Mesendoderm (in vitro differentiated cells): ENCODE measurements at places on chromosomes 16 and 17.
A peak's percentile ranks its signal among the peaks of the same experiment; 100 is the strongest.

GRCh38 chr17:32496395-32497073 lies 9.7 kb downstream of the CDK5R1 start:
- H3K4me1 ChIP-seq, result peaks cover 2% of the 10 kb centered on the region
- no peaks in the 10 kb centered on the region for H3K27me3 ChIP-seq
- no peak overlapping the region for H3K27ac ChIP-seq
- no peaks in the 10 kb centered on the region for H3K36me3 ChIP-seq
- H3K4me3 ChIP-seq, result no peak overlapping the region

DNA sequence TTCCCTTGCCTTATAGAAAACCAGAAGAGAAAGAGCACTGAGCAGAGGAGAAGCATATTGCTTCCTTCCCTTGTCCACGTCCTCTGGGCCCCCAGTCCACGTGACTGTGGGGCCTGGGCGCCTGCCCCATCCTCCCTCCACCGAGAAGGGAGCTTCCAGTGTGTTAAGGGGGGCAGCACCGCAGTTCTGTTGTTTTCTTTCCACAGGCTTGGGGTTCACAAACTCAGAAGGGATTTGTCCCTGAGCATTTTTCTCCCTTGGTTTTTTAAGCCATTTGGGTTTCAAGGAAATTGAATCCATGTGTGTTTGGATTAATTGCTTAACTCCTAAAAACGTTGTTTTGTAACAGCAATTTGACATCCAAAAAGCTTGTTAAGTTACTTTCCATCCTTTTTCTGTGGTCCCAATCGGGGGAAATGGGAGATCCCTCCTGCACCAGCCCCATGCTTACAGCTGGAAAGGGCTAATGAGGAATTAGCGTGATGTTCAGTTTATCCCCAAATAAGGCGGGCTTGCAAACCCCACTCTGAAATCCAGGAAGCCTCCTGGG lies 347.5 kb upstream of the TNRC6C start:
- H3K4me1 ChIP-seq, result no peaks in the 10 kb centered on the region
- no peaks in the 10 kb centered on the region for H3K27me3 ChIP-seq
- H3K4me3 ChIP-seq, result no peak overlapping the region
- DNase-seq, result no peak
- no peak overlapping the region for H3K27ac ChIP-seq
- H3K36me3 ChIP-seq, result no peaks in the 10 kb centered on the region

DNA sequence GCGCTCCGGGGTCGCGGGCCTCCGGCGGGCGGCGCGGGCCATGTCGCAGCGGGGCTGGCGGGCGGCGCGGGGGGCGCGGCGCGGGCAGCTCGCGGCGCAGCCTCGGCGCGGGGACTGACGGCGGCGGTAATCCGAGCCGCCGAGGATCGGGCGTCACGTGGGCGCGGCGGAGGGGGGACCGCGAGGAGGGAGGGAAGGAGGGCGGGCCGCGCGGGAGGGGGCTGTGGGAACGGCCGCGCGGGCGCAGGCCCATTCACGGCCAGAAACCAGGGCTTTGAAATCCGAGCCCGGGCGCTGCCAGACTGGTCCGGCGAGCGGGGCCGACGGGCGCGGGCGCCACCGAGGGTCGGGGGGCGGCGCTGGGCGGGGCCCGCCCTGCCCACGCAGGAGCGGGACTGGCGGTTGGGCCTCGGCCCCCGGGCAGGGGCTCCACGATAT lies at the start of gene MTSS2:
TSS of gene MTSS2 (minus strand) at position 116 of the 438 bp plus-strand sequence. CDS start 262 bp downstream, outside the sequence.
- H3K4me1 ChIP-seq, result no peaks in the 10 kb centered on the region
- H3K4me3 ChIP-seq, result peak within 1 kb of the TSS; percentile 55
- H3K27ac ChIP-seq, result peak within 1 kb of the TSS; percentile 40
- peak; percentile 84 for DNase-seq
- H3K36me3 ChIP-seq, result no peaks in the 10 kb centered on the region

DNA sequence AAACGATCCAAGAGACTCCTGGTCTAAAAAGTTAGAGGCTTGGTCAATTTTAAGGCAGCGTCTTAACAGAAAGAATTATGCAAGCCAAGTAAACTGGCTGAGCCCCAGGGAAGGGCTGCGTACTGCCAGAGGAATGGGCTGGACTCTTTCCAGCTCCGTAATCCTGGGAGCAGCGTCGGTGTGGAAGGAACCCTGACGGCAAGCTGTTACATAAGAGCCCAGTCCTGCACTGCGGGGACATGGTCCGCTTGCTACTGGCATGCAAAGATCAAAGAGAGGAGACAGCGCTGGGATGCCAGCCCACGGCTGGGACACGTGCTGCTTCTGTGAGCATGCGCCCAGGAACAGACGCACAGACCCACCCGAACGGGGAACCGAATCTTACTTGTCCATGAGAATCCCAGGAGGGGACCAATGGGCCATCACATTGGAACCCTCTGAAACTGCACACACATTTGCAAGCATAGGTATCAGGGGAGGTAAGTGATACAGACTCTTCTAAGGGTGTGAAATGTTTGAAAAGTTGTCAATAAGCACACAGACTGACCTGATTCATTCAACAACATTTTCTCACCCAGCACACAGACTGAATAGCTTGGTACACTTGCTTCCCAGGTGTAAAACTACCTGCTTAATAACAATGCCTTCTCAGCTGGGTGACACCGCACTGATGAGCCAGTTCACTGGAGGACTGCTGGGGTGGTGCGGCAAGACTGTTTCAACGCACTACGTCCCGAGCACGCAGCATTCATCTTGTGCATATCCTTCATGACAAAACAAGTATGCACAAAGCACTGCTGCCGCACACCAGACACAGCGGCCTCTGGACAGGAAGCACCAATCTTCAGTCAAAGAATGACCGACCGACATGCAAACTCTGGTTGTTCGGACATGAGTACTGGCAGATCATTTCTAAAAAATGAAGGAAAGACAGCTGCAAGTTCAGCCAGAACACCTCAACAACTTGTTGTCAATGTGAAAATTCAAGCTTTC lies 94.9 kb downstream of the ANKRD11 start:
- no peak overlapping the region for H3K27ac ChIP-seq
- H3K4me3 ChIP-seq, result no peak overlapping the region
- DNase-seq, result no peak
- peaks cover 5% of the 10 kb centered on the region for H3K4me1 ChIP-seq
- H3K27me3 ChIP-seq, result no peaks in the 10 kb centered on the region

DNA sequence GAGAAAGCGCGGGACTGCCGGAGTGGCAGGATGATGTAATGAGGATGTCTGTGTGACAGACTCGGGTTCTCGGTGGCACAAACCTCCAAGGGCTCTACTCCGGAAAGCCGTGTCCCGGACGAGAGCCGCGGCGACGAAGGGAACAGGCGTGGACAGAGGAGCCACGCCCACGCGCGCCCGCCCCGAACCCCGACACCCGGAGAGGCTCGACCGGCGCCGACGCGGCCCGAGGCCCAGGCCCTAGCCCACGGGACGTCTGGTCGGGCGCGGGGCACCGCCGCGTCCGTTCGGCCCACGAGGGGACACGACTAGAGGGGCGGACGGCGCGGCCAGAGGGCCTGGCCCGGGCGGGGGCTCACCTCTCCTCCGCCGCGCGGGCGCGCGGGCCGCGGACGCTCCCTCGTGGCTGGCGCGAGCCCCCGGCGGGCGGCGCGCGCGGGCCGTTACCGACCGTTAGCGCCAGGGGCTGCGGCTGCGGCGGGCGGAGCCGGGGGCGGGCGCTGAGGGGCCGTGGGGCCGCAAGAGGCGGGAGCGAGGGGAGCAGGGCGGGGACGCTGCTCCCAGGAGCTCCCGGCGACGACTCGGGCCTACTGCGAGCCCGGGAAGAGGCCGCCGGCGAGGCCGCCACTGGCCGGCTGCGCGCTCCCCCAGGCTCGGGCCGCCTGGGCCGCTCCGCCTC lies 2.1 kb upstream of the IRX5 start:
- H3K36me3 ChIP-seq, result no peaks in the 10 kb centered on the region
- H3K27me3 ChIP-seq, result peaks cover 20% of the 10 kb centered on the region
- peaks cover 3% of the 10 kb centered on the region for H3K4me1 ChIP-seq

- no peaks in the 10 kb centered on the region for H3K27me3 ChIP-seq
- DNase-seq, result no peak
- no peaks in the 10 kb centered on the region for H3K36me3 ChIP-seq
- no peak overlapping the region for H3K27ac ChIP-seq
- no peak overlapping the region for H3K4me3 ChIP-seq
Measured at GRCh38 chr16:68575082-68575481, 36.0 kb downstream of the ZFP90 start.

GRCh38 chr17:77763023-77763422 lies 195.5 kb upstream of the TNRC6C start:
- H3K27me3 ChIP-seq, result no peaks in the 10 kb centered on the region
- H3K27ac ChIP-seq, result no peak overlapping the region
- H3K4me1 ChIP-seq, result no peaks in the 10 kb centered on the region
- H3K4me3 ChIP-seq, result no peak overlapping the region

DNA sequence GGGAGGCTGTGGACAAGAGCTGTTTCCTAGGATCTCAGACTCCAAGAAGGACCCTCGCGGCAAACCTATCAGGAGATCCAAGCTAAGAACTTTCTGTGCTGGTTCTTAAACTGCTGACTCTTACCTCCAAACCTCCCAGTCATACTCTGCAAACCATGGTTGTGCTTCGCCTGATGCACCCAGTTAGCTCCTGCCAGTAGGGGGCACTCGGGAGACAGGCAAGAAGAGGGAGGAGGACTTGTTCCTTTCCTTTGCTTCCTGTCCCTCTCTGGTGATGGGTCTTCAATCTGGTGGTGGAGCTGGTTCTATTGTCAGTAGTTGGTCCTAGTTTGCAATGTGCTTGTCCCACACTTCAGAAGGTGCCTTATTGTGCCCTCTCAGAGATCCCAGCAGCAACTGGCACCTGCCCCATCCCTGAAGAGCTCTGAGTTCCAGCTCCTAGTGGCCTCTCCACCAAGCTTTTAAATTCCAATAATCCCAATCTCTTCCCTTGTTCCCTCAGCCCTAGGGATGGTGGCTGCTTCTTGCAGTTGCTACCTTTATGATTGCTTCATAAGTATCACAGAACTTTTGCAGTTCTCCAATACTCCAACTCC lies 113.5 kb upstream of the RPL38 start:
- no peak overlapping the region for H3K27ac ChIP-seq
- H3K4me1 ChIP-seq, result no peaks in the 10 kb centered on the region
- no peaks in the 10 kb centered on the region for H3K27me3 ChIP-seq
- H3K36me3 ChIP-seq, result no peaks in the 10 kb centered on the region

- H3K4me3 ChIP-seq, result no peak overlapping the region
- DNase-seq, result no peak
- H3K36me3 ChIP-seq, result no peaks in the 10 kb centered on the region
- H3K27me3 ChIP-seq, result no peaks in the 10 kb centered on the region
- no peaks in the 10 kb centered on the region for H3K4me1 ChIP-seq
- no peak overlapping the region for H3K27ac ChIP-seq
Measured at GRCh38 chr17:68334393-68334792, 43.1 kb downstream of the ARSG start.

DNA sequence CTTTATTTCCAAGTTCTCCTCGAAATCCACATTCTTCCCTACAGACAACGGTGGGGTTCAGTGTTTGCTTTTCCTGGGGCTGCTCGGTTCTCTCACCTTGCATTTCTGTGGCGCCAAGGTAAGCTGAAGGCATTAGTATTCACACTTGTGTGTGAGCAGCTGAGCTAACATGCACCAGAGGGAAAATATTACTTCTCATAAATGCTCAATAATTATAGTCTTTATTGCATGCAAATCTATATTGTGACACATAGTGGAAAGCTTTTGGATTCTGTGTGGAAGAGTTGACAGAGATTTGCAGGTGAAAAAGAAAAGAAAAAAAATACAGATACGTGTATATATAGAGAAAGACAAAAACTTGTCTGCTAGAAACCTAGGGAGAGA lies 411.8 kb downstream of the MAF start:
- no peak for DNase-seq
- H3K4me3 ChIP-seq, result no peak overlapping the region
- H3K27ac ChIP-seq, result no peak overlapping the region
- peaks cover 4% of the 10 kb centered on the region for H3K4me1 ChIP-seq

DNA sequence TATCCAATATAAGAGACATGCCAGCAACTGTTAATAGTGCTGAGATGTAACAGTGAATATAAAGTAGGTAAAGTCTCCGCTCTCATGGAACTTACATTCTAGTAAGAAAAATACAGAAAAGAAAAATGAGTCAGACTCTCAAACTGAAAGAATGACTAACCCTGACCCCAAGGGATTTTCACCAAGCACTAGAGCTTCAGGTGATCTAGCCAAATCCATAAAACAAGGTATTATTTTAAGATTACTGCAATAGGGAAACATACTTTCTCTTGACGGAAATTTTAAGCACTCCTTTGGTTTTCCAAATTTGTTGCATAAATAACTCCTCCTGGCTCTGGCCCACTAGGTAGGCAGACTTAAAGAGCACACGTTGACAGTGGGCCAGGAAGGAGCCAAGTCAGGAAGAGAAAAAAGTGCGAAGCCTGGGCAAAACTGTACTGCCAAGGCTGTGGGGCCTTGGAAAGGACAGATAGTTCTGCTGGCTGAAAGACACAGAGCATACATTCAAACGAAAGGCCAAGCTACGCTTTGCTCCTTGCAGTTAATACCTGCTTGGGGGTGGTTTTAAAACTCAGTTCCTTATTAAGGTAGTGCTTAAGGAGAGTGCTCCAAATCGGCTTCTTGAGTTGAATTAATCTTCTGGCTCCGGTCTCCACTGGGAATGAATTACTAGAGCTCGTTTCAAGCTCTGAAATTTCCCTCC lies 1.4 kb downstream of the GOT2 start:
- peak; percentile 10 for DNase-seq
- H3K4me1 ChIP-seq, result no peaks in the 10 kb centered on the region
- H3K27ac ChIP-seq, result no peak overlapping the region
- H3K36me3 ChIP-seq, result no peaks in the 10 kb centered on the region

- H3K4me3 ChIP-seq, result no peak overlapping the region
- H3K36me3 ChIP-seq, result no peaks in the 10 kb centered on the region
- DNase-seq, result no peak
Measured at GRCh38 chr16:12433691-12434390, 369.8 kb downstream of the CPPED1 start.

DNA sequence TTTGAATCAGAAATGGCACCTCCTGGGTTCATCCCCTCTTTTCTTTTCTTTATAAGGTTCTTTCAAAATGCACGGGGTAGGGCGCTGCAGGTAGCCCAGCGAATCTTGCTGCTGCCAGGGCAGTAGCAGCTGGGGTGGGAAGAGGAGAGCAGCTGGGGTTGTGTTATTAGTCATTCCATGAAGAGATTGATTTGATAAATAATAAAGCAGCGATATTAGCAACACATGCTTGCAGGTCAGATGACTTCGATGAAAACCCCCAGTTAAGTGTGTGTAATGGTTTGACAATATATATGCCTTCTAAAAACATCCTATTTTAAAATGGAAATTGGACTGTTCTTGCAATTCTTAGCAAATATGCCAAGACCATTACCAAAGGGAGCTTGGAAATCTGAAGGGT lies 200.7 kb downstream of the CCDC182 start:
- DNase-seq, result no peak
- no peak overlapping the region for H3K4me3 ChIP-seq
- H3K36me3 ChIP-seq, result no peaks in the 10 kb centered on the region
- H3K27ac ChIP-seq, result no peak overlapping the region
- peaks cover 17% of the 10 kb centered on the region for H3K4me1 ChIP-seq
- no peaks in the 10 kb centered on the region for H3K27me3 ChIP-seq

GRCh38 chr17:75566834-75567233 lies 20.8 kb upstream of the MYO15B start:
- no peak overlapping the region for H3K27ac ChIP-seq
- no peaks in the 10 kb centered on the region for H3K27me3 ChIP-seq
- no peaks in the 10 kb centered on the region for H3K36me3 ChIP-seq
- no peak for DNase-seq
